ENCODE measurements at places on chromosomes 11 and 22.

- DNase-seq = peak; percentile 95
Measured at GRCh38 chr11:9759519-9760192, 95.8 kb downstream of the SWAP70 start.

GRCh38 chr22:36258701-36259614 is 6.0 kb downstream of the APOL1 start:
- no peak for DNase-seq

DNA sequence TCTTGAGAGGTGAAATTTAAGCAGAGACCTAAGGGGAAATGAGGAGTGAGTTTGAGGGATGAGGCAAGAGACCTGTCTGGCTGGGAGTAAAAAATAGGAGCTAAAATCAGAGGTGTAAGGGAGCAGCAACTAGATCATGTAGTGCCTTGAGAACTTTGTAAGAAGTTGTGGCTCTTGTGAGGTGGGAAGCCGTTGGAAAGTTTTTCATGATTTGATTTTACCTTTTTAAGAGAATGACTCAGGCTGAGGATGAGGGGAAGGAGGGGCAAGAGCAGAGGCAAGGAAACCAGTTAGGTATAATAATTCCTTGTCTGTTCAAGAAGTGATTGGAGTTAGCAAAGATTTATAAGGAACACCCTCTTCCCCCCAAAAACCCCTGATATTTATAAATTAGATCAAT is 25.8 kb downstream of the QSER1 start:
- no peak for DNase-seq

DNA sequence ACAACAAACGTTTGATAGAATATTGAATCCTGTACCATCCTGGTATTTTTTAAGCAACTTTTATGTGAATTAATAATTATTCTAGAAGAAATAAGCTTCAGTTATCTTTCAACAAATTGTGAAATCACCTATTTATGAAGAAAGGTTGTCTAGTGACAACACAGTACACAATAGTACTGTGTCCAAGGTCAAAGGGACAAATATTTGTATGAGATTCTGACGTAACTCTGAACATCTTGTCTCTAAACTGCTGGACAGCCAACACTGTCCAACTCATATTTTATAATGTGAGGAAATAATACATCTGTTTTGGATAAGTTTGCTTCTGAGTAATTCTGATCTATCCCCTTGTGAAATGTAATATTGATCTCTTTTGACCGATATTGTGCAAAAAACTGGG is 18.9 kb downstream of the CASP5 start:
- no peak for DNase-seq

DNA sequence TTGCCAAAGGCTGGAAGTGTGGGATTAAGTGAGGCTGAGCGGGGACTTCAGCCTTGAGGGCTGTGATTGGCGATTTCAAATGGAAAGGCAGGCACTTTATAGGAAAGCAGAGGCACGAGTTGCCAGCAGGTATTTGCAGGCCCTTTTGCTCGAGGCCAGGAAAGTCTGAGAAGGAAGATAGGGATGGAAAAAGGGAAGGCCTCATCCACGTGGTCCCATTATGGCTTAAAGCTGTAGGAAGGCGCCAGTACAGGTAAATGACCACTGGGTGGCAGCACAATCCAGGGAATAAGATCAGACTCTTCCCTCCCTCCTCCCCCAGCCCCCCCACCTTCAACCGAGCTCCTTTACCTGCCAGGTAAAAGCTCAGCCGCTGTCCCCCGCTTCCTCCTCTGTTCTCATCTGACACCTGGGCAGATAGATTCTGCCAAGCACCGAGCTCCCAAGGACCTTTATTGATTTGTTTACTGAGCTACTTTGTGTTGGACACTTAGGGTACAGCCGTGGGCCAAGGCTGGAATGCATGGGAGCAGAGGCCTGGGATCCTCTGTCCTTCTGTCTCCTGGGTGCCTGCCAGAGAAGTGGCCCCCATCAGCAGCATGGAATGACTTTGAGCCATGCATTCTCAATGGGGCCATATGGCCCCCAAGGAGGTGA is 7.5 kb downstream of the P2RX3 start:
- DNase-seq = peak; percentile 74

GRCh38 chr11:70761094-70761907 is 363.0 kb downstream of the CTTN start:
- DNase-seq = no peak

DNA sequence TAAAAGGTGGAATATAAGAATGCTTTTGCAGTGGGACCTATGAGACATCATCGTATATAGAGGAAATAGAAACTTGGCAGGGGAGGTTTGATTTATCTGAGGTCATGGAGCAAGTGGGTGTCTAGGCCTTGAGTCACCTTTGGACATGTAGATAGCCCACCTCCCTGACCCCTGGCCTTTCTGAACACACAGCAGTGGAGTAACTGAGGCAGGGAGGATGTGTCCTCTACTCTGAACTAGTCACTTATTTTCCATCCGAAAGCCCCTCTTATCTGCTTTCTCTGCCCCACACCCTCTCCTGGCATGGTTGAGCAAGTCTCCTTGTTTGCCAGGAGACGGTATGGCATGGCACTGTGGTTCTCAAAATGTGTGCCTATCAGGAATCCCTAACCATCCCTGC is 7.9 kb downstream of the CD82 start:
- no peak for DNase-seq

- peak; percentile 47 for DNase-seq
Measured at GRCh38 chr22:23219822-23220484, 39.6 kb downstream of the BCR start.

DNA sequence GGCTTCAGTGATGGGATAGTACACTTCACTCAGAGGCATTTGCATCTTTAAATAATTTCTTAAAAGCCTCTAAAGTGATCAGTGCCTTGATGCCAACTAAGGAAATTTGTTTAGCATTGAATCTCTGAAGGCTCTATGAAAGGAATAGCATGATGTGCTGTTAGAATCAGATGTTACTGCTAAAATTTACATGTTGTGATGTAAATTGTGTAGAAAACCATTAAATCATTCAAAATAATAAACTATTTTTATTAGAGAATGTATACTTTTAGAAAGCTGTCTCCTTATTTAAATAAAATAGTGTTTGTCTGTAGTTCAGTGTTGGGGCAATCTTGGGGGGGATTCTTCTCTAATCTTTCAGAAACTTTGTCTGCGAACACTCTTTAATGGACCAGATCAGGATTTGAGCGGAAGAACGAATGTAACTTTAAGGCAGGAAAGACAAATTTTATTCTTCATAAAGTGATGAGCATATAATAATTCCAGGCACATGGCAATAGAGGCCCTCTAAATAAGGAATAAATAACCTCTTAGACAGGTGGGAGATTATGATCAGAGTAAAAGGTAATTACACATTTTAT is 4.6 kb downstream of the MALAT1 start:
- DNase-seq = no peak

DNA sequence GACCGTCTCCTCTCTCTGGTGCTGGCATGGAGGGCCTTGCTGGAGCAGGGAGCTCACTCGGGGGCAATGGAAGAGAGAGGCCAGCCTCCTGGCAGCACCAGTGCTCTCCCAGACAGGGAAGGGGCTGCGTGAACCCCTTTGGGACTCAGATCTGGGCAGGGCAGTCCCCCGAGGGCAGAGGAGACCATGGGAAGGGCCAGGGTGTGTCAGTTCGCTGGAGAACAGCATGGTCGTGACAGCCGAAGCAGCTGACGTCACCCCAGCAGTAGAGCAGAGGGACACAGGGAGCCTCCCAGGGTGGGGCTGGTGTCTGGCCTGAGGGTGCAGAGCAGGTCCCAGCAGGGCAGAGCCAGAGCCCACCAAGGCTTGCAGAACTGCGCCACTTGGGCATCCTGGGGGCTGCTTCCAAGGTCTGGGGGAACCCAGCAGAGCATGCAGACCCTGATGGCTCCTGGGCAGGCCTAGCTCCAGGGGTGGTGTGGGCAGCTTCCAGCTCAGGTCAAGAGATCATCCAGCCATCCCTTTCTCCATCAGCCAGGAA is 71.0 kb upstream of the KCNQ1OT1 start:
- DNase-seq = no peak

DNA sequence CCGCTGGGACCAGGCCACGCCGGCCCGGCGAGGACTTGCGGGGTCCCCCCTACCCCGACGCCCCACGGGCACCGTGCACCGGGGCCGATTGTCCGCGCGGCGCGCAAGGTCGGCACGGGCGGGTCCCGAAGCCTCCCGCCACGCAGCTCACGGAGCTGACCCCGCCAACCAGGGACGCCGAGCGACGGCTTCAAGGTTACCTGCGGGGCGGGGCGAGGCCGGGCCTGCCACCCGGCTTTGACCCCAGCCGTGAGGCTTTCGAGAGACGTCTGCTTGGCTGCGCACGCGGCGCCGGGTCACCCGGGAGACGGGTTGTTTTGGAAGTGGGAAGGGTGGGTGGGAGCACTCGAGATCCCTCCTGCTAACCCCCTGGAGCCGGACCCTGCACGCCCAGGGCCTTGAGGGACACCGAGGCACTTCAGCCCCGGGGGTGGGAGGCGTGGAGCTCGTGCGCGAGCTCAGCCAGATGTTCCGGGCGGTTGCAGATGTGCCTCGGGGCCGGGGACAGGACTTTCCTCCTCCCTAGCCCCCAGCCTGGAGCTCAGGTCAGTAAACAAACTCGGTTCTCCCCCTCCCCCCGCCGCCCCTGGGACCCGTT is 3.2 kb upstream of the WNT11 start:
- DNase-seq = no peak

- no peak for DNase-seq
Measured at GRCh38 chr11:98701541-98701940, 319.2 kb upstream of the CNTN5 start.

GRCh38 chr11:22432291-22433093 is 94.3 kb downstream of the SLC17A6 start:
- DNase-seq = peak; percentile 0

GRCh38 chr22:49261616-49262015 is 566.1 kb downstream of the BRD1 start:
- DNase-seq = no peak

DNA sequence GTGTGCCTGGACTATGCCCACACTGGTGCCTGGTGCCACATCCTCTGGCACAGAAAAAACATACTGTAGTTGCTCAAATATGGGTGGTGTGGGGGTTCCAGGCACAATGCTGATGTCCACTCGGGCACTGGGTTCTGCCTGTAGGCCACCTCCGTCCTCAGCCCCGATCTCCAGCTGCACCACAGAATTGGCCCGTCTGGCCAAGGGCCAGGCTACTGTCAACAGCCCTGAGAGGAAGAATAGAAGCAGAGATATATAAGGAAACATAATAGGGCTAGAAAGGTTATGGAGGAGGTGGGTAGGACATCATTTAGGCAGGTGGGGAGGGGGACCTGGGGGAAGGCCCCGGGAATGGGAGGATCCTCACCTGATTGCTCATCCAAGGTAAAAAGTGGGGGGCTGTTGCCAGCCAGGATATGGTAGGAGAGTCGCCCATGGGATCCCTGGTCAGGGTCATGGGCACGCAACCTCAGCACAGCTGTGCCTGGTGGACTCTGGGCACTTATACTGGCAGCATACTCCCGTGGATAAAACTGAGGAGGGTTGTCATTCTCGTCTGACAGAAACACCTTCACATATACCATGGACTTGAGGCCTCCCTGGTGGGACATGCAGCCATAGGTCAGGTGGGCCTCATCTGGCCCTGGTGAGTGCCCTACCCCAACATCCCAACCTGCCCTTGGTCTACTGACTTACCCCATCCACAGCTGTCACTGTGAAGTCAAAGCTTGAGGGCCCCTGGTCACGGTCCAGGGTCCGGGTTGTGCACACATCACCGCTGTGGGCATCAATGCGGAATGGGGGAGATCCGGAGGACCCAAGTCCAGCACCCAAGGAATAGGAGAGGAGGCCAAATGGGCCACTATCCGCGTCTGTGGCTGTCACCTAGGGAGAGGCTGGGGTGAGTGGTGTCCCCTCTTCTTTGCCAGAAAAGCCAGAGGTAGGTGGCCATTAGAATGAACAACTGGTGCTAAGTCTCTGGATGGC is 14.5 kb upstream of the TPP1 start:
- DNase-seq = no peak

- no peak for DNase-seq
Measured at GRCh38 chr11:109870297-109870696, 222.9 kb upstream of the ZC3H12C start.

DNA sequence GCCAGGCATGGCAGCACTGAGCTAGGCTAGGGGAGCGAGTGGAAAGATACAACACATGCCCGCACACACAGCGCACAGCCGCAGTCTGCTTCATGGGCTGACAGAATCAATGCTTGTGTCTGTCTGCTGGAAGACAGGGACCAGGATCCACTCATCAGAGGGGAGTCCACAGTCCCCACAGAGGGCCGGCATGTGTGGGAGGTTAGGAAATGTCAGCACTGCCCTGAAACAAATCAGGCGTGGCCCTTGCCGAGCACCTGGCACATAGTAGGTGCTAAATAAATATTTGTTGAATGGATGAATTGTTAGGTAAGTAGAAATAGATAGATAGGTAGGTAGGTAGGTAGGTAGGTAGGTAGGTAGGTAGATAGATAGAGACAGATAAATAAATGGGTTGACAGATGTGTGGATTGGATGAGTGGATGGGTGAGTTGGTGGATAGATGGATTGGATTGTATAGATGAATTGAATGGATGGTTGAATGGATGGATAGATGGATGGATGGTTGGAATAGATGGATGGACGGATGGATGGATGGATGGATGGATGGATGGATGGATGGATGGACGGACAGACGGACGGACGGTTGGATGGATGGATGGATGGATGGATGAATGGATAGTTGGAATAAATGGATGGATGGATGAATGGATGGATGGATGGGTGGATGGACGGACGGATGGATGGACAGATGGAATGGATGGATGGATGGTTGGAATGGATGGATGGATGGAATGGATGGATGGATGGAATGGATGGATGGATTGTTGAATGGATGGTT is 3.3 kb downstream of the SLC22A12 start:
- DNase-seq = no peak

- DNase-seq = no peak
Measured at GRCh38 chr11:30733748-30734147, 147.6 kb upstream of the MPPED2 start.

DNA sequence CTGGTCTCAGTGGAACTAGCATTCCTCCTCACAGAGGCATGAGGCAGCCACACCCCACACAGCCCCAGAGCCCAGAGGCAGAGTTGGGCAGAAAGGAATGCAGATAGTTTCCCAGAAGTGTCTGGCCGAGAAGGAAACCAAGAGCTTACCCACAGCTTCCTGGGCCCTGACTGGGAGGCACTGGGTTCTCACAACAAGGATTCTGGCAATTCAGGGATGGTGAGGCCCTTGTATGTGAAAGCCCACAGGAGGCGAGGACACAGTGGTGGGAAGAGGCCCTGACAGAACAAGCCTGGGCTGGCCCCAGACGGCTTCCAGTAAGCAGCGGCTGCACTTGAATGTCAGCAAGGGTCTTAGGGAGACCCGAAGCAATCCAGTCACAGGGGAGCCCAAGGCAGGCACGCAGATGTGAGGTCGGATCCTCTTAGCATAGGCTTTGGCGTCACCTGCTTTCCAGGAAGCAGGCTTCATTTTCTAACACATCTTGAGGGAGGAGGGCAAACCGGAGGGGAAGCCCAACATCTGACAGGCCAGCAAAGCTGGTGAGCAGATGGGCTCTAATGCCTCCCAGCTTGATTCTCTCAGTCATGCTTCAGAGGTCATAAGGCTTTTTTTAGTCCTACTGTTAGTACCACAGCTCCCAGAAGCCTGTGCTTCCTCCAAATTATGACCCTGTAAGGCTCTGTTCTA is 78.3 kb upstream of the AKIP1 start:
- DNase-seq = no peak

GRCh38 chr11:77259641-77260040 is 41.8 kb downstream of the GDPD4 start:
- no peak for DNase-seq

GRCh38 chr11:126683766-126684728 is 316.5 kb downstream of the KIRREL3 start:
- no peak for DNase-seq
